GM10248 (cell line): ENCODE measurements at places on chromosomes 5 and 9.

DNA sequence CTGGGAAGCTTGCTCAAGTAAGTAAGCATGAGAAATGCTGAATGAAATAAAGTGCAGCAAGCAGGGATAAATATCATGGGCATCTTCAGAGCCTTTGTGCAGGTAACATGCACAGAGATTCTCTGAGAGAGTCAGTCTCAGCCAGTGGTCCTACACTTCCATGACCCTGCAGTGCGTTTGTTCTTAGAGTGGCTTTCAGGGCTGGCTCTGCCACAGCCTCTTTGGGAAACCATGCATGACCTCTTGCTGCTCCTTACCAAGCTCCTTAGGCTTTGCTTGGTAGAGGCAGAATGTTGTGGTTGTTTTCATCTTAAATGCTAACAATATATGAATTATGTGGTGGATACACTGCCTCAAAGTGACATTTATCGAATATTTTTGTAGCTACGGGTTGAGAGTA, 5.4 kb downstream of the SYK start:
- DNase-seq = no peak

GRCh38 chr9:77983320-77983662, 48.3 kb downstream of the GNAQ start:
- no peak for DNase-seq

- DNase-seq = no peak
Observed at GRCh38 chr9:34332076-34332964, 3.0 kb downstream of the NUDT2 start.

GRCh38 chr5:116084871-116085715, at the start of gene COMMD10:
Gene COMMD10, plus strand, starts transcription at chr5:116085025.
- peak; percentile 77 for DNase-seq

GRCh38 chr5:395921-396530, 47.0 kb upstream of the EXOC3 start:
- no peak for DNase-seq

DNA sequence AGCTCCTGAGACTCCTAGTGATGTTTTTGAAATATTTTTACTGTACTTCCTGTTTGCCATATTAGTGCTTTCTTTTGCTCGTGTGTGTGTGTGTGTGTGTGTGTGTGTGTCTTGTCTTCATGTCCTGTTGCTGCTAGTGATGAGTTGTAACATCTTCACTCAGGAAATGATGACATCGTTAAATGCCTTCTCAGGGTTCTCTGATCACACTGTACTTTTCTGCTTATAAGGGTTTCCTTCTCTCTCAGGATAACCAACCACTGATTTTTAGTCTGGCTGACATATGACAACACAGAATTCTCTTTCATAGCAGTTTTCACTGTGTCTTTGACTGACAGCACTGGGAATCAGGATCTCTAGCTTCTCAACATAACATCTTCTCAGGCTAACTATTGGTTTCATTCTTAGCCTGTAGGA, 16.1 kb downstream of the SV2C start:
- peak; percentile 22 for DNase-seq
